ENCODE measurements at places on chromosomes 3 and 15. TPM values are rescaled to one million over a fixed set of nuclear protein-coding genes. Genes with fewer than 3 reads are reported as not detected.

The TMEM158 gene
- 1.9 TPM for total RNA-seq

GRCh38 chr3:124878561-124879336 is 8.4 kb downstream of the ITGB5 start:
- no peak for DNase-seq

The TRPC1 gene
- total RNA-seq: 1.4 TPM

GRCh38 chr15:100241572-100242482 is 99.9 kb downstream of the ADAMTS17 start:
- no peak for DNase-seq

DNA sequence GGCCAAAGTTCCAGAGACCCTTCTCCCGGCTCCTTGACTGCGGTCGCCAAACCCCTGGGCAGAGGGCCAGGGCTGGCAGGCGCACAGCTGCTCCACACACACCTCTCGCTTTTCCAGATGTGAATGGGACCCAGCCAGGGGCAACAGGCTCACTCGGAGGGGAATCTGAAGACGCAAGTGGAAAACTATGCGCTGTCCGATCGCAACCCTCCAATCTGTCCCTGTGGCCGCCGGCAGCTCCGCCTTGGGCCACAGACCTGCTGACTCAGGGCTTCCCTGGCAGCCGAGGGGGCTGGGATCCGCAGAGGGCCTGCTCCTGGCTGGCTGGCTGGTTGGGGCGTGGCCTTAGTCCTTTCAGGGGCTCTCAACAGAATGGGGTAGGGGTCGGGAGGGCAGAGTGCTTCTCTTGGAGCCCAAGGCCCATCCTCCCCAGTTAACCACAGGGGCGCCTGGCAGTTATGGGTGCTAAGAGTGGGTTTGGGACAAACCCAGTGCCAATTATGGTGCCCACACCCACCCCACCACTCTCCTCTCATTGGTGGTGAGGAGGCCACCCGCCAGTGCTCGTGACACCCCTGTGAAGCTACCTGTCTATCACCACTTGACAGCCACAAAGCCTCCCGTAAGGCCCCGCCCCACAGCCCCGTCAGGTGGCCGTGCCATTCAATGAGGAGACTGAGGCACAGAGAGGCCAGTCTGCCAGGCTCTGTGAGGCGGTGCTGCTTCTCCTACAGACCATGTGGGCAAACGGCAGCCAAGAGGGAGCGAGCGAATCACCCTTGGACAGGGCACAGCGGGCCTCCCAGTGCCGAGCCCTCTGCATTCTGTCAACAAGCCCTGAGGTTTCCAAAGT is 53.8 kb downstream of the IQSEC1 start:
- DNase-seq: no peak

- no peak for DNase-seq
Observed at GRCh38 chr3:52489453-52489852, 5.7 kb upstream of the STAB1 start.

DNA sequence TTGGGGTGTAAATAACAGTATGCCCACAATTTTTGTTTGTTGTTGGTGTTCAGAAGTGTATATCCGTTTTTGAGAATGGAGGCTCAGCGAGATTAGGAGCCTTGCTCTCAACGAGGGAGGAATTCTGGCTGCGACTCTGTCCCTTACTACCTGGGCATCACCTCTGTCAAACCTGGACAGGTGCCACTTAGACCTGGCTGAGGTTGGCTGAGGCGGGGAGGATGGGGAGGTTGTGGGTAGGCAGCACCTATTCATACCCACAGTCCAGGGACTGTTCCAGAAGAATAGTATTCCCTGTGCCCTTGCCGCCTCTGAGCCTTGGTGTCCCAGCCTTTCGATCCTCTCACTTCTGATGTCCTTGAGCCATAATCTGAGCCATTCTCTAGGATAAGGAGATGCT is 99.9 kb downstream of the LINGO1 start:
- DNase-seq: no peak

- peak; percentile 20 for DNase-seq
Observed at GRCh38 chr15:65032801-65033537, 3.5 kb upstream of the MTFMT start.

GRCh38 chr15:76339305-76340197 is 3.0 kb downstream of the ISL2 start:
- no peak for DNase-seq

The GREM1 gene
- 0.23 TPM for total RNA-seq

The SAMMSON gene
- not detected for total RNA-seq

DNA sequence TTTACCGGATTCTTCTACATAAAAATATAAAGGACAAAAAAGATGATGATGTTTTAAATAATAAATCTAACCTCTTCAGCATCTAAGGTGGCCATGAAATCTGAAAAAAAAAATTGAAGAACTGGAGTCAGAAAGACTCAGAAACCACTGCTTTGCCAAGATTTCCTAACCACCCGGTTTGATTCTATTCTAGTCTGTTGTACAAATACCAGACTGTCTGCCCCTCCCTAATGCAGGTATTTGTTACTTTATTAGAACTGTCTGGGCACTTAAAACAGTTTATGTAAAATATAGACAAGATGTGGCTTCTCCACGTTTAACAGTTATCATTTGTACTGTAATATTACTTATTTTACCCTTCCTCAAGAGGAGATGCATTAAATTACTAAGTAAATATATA is 48.8 kb downstream of the UACA start:
- DNase-seq: no peak

The CCK gene
- total RNA-seq: not detected

GRCh38 chr3:20608054-20608738 is 422.2 kb upstream of the SGO1 start:
- no peak for DNase-seq

The IQCH gene
- 1.7 TPM for total RNA-seq

Measured in activated T-helper 2 cell treated with anti-CD3 and anti-CD28 coated beads, Interferon-gamma antibody, Interleukin-2, Interleukin-4, amounts not matched to agents 10 μg/mL and 5 μg/mL and 100 μg/mL, durations not matched to agents 14 hours and 24 hours and 36 hours (primary cell).